Testis (tissue), 5 donors: ENCODE measurements at places on chromosomes 1 and 21.

DNA sequence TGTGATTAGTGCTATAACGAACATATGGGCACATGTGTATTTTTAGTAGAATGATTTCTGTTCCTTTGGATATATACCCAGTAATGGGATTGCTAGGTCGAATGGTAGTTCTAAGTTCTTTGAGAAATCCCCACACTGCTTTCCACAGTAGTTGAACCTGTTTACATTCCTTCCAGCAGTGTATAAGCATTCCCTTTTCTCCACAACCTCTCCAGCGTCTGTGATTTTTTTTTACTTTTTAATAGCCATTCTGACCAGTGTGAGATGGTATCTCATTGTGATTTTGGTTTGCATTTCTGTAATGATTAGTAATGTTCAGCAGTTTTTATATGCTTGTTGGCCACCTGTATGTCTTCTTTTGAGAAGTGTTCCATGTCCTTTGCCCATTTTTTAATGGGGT, 81.8 kb upstream of the SLC44A3 start:
- DNase-seq: no peak

GRCh38 chr1:201113451-201114244, 1.4 kb upstream of the CACNA1S start:
- DNase-seq: no peak

- DNase-seq: no peak
Measured at GRCh38 chr1:41623736-41624135, 139.3 kb upstream of the EDN2 start.

DNA sequence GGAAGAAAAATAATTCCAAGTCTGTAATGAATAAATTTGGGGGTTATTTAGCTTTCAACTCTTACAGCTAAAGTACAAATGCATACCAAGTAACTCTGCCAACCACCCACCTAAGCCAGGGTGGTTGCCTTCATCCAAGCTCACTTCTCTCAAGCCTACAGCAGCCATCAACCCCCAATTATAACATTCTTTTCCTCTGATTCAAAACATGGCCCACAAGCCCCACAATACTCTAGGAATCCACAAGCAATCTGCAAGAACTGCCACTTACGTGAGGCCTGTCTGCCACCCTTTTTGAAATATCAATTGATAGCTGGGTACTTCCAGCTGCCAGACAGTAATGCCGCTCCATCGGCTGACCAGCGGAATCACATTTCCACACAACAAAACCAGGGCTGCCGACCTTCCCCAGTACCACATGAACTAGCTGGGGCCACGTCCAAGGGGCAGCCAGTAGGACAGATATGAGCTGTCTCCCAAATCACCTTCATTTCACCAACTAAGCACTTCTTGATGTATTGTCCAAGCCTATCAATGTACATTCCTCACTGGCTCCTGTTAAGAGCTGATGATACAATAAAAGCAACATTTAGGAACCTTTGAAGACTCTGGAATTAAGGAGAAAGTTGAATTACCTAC, 3.2 kb downstream of the LBR start:
- no peak for DNase-seq

GRCh38 chr1:201324821-201325677, 41.7 kb downstream of the PKP1 start:
- DNase-seq: no peak

- DNase-seq: no peak
Measured at GRCh38 chr1:215971793-215972441, 404.8 kb downstream of the KCTD3 start.

DNA sequence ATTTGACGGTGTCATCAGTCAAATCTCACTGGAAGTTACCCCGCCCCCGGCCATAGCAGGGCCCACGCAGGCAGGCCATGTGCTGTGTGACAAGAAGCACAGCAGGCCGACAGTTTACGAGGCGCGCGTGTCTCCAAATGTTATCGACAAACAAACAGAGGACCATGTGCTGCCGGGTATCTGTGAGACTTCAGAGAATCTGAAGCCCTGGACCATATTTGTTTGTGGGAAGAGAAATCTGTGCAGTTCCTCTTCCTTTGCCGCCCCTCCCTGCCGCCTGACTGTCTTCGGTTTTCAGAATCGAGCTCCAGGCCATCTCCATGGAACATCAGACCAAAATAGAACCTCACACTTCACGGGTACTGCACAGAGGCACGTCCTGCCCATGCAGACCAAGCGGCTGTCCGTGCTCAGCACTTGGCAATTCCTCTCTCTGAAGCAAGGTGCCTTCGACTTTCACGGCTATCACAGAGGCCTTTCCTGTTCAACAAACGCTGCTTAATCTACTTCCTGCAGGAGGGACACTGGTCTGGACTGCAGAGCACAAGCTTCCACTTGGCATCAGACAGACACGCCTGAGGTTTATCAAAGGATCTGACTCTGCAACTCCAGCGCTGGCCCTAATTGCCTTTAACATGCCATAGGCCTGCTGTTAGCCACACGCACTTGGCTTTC, 135.7 kb upstream of the KRTAP19-8 start:
- no peak for DNase-seq

DNA sequence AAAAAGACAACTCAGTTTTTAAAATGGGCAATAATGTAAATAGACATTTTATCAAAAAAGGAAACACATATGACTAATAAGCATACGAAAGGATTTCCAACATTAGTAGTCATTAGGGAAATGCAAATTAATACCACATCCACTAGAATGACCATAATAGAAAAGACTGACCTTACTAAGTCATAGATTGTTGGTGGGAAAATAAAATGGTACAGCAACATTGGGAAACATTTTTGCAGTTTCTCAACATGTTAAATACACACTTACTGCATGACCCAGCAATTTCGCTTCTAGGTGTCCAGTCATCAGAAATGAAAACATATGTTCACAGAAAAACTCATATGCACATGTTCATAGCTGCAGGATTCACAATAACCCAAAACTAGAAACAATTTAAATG, 29.9 kb upstream of the SLC44A3 start:
- DNase-seq: no peak
